MV-4-11 (cell line): ENCODE measurements at places on chromosomes 7 and 10.

DNA sequence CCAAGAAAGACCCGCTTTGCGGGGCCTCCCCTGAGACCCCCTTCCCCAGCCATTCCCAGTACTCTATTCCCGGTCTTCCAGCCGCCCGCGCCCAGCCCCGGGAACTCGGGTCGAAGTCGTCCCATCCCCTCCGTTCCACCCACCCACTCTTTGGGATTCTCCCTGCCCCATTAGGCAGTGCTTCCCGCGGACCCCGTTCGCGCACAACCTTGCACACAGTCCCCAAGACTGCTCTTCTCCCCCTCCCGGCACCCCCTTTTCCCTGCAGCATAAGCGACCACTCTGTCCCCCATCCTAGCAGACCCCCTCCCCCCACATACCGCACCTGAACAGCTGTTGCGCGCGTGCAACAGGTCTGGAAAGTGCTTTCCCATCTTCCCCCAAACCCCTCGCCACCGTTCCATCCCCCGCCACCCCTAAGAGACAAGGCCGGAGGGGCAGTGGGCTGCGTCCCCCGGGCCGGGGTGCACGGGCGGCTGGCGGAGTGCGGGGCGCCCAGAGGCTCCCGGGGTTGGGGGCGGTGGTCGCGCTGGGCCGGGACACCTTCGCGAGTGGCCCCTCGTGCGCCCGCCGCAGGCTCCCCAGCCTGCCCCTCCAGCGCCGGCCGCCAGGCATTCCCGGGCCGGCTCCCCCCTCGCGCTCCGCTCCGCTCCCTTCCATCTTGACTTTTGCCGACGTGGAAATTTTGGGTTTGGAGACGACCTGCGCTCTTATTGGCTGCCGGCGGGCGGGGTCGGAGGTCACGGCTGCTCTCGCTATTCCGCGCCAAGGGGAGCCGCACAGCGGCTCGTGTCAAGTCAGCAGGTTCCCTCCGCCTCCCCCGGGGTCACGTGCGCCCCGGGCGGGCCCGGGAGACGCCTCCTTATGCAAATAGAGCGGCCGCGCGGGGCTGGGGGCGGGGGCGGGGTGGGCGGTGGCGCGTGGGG is 201.2 kb upstream of the NFE2L3 start:
- peak; percentile 91 for DNase-seq

DNA sequence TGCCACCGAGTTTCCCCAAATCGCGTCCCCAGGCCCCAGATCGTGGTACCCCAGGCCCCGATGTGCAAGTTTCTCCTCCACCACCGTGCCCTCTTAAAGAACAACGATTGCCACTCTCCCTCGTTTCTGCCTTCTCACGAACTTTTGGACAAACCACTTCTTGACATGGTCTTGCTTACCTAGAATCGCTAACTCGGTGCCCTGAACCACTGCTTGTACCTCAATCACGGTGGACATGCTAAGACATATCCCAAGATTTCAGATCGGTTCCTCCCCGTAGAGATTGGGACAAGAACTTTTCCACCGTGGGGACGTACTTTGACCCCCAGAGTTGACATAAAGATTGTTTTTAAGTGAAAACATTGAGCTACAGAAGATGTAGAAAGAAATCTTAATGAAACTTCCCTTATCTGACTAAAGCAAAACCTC is 477 bp upstream of the ZC3HAV1 start:
- DNase-seq = no peak

DNA sequence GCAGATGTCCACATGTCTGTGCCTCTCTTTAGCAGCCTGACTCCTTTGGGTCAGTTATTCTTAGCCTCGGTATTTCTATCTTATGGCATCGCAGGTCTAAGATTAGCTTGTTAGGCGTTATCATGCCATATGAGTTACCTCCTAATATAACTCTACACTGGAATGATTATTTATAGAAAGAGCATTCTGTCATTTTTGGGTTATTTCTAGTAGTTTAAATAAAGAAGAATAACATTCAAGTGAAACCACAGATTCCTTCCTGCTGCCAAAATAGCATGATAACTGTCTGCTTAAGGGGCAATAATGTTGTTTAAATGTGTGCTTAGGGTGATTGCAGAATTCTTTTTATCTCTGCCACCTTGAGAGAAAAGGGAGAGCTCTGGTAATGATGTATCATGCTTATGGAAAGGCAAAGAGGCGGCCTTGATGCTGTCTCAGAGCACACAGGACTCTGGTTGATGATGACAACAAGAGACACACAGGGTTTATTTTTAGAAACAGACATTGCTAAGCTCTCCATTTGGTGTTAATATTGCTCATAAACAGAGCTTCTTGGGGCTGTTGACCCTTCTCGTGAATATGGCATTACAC is 10.4 kb downstream of the HDAC9 start:
- DNase-seq = no peak

- DNase-seq = no peak
Observed at GRCh38 chr10:125843603-125844329, 20.4 kb downstream of the BCCIP start.

- no peak for DNase-seq
Observed at GRCh38 chr10:103553743-103554487, 60.4 kb downstream of the NEURL1 start.

DNA sequence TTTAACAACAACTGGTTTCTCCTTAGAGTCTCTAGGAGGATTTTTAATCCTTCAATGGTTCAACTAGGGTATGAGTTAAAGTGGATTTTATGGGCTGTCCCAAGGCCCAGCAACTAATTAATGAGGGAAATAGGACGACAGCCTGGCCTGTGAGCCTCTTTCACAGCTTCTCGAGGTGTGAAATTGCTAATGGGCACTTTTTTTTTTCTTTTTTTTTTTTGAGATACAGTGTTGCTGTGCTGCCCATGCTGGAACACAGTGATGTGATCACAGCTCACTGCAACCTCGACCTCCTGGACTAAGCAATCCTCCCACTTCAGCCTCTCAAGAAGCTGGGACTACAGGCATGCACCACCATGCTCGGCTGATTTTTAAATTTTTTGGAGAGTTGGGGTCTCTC is 87.0 kb downstream of the MARCHF5 start:
- no peak for DNase-seq

GRCh38 chr10:110239892-110240291 is 32.5 kb downstream of the MXI1 start:
- no peak for DNase-seq

DNA sequence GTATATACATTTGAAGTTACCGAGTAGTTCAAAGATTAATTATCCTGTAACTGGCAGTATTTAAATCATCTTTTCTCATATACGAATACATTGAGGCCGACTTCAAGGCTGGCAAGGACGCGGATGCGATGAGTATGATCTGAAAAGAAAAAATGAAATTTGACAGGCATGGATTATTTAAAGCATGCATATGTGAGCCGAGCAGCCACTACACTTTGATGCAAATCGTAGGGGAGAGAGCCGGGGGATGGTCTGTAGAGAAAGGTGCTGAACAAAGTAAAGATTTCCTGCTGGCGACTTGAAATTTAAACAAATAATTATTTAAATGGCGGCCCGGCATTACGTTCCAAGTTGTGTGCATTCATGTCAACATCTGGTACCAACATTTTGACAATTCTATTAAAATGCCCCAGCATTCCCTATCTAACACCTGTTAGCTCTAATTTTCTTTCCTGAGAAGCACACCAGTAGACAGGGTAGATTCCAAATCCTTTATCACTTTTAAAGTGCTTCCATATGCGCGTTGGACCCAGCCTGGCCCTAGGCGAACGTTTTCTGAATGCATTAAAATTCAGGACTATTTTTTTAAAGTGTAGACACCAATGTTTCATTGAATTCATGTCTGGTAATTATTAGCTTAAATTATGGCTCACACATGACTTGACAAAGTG is 188.7 kb downstream of the EMX2 start:
- DNase-seq = no peak

GRCh38 chr7:7868572-7868899 is 100.1 kb upstream of the GLCCI1 start:
- no peak for DNase-seq

GRCh38 chr10:60870416-60870728 is 73.6 kb downstream of the RHOBTB1 start:
- no peak for DNase-seq

DNA sequence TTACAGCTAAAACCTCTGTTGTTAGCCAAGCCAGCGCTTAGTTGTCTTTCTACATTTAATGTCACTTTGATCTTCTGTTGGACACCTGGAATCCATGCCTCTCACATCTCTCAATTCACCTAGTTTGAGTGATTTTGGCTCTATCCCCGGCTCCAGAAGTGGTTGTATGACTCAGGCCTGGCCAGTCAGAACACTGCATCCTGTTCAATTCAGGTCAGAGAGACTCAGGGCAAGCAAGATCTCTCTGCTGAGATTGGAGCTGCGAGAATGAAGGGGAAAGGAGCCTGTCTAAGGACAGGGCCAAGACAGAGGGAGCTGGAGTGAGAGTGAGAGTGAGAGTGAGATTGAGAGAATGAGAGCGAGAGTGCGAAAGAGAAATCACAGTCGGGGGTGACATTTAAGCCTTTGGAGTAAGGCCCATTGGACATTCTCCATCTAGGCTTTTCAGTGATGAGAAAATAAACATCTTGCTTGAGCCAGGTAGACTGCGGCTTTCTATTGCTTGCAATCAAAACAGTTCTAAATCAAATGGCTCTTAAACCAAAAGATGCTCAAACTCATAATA is 83.3 kb upstream of the DYNC1I1 start:
- no peak for DNase-seq

DNA sequence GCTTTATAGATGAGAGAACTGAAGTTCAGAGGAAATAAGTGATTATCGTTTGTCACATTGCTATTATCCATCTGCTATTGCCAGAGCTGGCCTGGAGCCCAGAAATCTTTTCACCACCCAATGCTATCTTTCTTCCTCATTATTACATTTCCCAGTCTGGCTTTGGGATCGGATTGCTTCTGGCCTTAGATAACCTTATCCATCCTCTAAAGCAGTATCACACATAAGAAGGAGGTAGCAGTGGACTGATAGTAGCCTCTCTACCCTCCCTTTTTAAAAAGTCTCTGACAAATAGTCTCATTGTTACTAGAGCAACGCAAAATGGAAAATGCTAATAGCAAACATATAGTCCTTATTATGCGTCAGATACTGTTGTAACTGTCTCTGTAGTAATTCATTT is 1.3 kb upstream of the CLDN12 start:
- DNase-seq = no peak
